NCI-H1092 (cell line): ENCODE measurements at places on chromosomes 2 and 18.

- no peak for DNase-seq
Observed at GRCh38 chr2:172134270-172134669, 31.6 kb upstream of the DLX2 start.

DNA sequence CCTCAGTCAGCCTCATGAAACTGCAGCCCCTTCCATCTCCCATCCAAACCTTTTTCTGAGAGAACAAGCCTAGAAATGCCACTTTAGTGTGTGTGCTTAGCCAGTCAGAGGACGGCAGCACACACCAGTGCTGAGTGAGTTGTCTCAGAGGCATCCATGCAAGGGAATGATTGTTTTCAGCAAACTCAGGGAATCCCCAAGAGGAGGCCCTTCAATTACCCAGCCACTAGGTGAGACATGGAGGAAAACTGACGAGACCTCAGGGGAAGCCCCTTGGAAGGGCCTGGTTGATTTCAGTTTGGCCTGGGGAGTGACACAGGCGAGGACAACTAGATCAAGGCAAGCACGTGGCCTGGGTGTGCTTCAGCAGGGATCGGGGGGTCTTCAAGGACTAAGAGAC lies 49.7 kb downstream of the APOB start:
- no peak for DNase-seq

DNA sequence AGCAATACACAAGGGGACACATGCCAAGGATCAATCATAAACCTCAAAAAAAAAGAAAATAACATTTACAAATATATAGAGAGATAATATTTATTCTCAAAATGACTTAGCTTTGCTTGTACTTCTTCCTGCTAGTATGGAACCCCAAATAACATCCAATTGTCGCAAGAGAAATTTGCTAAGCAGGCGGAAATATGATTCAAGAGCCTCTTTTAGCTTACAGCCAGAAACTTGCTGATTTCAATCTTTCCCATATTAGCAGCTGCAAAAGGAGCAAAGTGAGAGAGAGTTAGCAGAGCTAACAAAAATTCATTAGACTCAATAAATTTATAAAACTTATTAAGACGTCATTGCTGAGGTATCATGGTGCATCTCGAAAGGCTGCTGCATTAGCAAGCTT lies 294.9 kb downstream of the FSIP2 start:
- no peak for DNase-seq

- DNase-seq = no peak
Observed at GRCh38 chr2:147420517-147420916, 424.3 kb upstream of the ACVR2A start.

- no peak for DNase-seq
Observed at GRCh38 chr2:118611691-118612090, 235.8 kb downstream of the EN1 start.

DNA sequence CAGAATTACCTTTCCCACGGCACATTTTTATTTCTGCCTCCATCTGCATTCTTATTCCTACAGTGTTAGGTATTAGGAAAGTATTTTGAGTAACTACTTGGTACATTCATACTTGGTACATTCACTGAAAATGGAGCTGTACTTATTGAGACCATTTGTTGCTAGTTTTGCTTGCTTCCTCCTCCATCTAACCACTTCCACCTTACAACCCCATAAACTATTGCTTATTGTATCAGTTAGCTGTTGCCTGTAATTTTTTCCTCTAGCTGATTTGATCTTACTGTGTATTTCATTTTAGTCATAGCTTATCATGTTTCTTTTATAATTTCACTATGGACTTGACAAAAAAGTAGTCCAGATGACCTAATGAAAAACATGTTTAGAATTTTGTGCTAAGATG lies 50.7 kb downstream of the AFTPH start:
- DNase-seq = no peak

DNA sequence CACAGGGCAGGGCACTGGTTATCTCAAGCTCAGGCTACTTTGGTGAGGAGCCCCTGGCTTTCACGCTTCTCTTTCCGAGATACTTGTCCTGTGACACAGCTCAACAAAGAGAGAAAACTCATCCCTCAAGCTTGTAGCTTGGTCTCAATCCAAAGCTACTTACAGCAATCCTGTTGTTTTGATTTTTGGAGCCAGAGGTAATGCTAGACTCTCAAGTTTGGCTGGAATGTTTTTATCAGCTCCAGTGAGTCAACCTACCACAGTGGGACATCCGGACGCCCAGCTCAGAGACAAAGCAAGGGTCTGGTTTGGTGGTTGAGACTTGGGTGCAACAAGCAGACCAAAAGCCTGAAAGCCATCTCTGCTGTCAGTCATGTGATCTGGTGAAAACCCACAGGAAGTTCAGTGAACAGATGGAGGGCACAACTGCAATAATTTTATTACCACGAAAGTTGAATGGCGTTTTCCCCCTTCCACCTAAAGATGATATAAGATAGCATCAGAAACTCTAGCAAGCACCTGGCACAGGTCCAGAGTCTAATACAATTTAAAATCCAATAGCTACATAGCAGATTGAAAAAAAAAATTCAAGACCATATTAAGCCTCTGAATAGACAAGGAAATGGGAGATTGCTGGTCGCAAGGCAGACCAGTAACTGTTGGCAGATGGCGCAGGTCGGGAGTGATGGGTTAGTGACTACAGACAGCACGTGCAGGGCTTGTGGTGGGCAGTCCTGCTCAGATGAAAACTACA lies 102.3 kb upstream of the SMAD7 start:
- DNase-seq = no peak

GRCh38 chr18:2244641-2245040 lies 326.7 kb downstream of the METTL4 start:
- DNase-seq = no peak

DNA sequence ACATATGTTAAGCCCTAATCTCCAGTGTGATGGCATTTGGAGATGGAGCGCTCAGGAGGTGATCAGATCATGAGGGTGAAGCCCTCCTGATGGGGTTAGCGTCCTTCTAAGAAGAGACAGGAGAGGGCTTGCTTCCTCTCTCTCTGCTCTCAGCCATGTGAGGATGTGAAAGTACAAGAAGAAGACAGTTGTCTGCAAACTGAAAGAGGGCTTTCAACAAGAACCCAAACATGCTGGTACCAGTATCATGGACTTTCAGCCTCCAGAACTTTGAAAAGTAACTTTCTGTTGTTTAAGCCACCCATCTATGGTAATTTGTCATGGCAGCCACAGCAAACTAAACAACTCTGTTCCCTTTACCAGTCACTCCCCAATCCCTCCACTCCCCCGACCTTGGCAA lies 47.4 kb downstream of the CACNB4 start:
- no peak for DNase-seq

- DNase-seq = no peak
Observed at GRCh38 chr2:223414646-223415045, 187.5 kb downstream of the SCG2 start.

GRCh38 chr2:44618251-44619023 lies 256.7 kb downstream of the CAMKMT start:
- DNase-seq = no peak

GRCh38 chr18:61764381-61764780 lies 128.4 kb downstream of the RNF152 start:
- no peak for DNase-seq

DNA sequence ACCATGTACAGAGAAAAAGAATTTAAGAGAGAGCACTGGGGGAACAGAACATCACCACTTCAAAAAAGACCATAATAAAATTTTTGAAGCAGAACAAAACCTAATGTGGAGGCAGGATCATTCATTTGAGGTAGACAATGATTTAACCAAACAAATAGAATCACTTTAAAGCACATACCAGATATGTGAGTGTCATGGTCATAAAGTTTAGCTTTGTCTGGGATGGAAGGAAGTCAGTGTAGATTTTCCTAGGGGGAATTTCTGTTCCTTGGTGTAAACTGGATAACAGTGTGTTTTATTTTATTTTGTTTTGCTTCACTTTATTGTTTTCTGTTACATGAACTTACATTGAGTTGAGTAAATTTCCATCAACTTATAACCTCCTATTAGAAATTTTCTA lies 120.8 kb downstream of the CRIM1 start:
- no peak for DNase-seq

GRCh38 chr18:4453874-4454536 lies 1.1 kb downstream of the DLGAP1 start:
- no peak for DNase-seq

DNA sequence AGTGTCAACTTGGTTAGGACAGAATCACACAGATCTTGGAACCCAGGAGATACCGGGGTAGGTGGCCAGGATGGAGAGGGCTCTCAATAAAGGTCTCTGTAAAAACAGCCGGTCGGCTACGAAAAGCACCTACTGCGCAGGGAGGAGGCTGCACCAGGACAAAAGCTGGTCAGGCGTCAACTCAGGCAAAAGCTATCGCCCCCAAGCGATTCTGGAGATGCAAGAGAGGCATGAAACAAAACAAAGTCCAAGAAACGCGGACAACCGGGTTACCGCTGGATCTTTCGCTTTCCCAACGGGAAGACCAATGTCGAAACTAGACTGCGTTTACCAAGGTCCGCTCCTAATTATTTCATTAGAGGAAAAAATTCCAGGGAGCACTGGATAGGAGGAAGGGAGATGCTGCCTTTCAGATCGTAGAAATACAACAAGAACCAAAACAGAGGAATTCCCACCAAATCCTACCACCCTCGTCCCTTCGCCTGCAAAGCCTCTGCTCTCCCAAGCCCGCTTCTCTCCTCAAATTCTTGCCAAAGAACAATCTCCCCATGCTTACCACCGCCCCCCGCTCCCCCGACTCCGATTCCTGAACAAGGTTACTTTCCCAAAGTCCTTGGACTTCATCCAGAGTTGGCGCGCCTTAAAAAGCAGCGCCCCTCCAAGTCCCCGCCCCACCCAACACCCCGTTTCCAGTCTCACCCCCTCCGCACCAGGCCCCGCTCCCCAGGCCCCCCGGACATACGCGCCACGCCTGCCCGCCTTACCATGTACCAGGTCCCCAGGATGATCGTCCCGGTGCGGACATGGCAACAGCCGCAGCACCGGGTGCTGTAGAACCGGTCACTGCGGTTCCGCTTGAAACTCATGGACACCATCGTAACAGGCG lies 539 bp downstream of the LAPTM4A start:
- no peak for DNase-seq

GRCh38 chr18:54835944-54836343 lies 7.7 kb downstream of the RAB27B start:
- DNase-seq = no peak

- peak; percentile 19 for DNase-seq
Observed at GRCh38 chr18:34492652-34493051, 217.4 kb upstream of the DTNA start.

DNA sequence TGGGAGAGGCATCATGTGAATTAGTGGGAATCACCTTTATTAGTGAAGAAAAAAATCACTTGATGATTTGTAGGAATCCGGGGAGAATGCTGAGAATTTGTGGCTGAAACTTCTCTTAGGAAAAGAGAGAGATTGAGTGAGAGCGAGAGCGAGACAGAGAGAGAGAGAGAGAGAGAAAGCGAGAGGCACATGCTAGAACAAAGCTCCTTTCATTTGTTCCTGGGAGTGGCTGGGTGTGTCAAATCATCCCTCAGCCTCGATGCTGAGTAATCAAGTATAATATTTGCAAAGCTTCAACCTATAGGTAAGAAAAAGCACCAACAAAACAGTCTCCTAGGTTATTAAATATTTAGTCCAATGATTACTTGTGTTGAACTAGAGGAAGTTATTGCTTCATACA lies 4.4 kb upstream of the SERPINB5 start:
- DNase-seq = no peak

DNA sequence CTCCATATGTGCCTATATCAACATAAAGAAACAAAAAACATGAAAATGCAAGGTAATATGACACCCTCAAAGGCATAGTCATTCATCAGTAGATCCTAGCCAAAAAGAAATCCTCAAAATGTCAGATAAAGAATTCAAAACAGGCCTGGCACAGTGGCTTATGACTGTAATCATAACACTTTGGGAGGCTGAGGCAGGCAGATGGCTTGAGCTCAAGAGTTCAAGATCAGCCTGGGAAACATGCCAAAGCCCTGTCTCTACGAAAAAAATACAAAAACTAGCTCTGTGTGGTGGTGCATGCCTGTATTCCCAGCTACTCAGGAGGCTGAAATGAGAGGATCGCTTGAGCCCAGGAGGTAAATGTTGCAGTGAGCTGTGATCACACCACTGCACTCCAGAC lies 284.6 kb upstream of the KLHL29 start:
- no peak for DNase-seq

- DNase-seq = no peak
Observed at GRCh38 chr18:48477348-48477747, 61.5 kb upstream of the CTIF start.

DNA sequence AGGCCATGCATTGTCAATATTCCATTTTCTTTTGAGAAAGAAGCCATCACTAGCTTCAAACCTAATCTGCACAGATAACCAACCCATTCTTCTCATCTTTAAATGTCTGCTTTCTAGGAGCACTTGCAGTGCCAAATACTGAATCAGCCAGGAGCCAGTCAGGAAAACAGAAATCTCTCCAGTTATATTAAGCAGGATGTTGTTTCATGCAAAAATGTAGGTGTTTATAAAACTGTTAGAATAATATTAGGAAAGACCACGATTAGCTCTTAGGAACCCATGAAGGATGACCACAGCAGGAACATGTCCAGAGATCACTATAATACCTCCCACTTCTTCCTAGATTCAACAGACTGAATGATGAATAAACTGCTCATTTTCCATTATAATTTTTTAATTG lies 86.0 kb downstream of the TTC32 start:
- DNase-seq = no peak

DNA sequence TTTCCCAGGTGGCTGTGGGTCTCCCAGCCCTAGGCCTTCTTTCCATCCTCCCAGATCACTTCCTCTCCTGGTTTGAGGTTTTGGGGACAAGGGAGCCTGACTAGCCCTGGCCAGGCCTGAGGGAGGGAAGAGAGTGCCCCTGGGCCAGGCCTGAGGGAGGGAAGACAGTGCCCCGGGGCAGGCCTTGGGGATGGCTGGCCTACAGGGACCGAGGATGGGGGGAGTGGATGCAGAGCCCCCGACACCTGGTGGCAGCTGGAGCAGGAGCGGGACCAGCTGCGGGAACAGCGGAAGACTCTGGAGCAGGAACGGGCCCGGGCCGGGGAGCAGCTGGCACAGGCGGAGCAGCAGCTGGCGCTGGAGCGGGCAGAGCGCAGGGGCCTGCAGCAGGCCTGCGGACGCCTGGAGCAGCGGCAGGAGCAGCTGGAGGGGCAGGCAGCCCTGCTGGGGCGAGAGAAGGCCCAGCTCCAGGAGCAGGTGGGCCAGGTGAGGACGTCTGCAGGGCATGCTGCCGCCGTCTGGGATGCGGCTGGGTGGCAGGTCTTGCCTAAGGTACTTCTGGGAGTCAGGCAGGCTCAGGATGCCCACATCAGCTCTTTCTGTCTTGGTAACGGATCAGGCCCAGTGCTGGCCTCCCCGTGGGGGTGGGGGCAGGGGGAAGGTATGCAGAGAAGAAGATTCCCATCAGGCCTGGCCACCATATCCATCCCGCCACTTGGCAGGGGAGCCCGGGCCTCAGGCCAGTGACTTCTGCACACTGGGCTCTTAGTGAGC lies 29.2 kb downstream of the CROCC2 start:
- no peak for DNase-seq

GRCh38 chr2:227415538-227416424 lies 28.0 kb upstream of the SCYGR1 start:
- DNase-seq = no peak

- DNase-seq = no peak
Observed at GRCh38 chr2:36461039-36461681, 105.6 kb downstream of the CRIM1 start.

GRCh38 chr2:101501443-101501842 lies 26.5 kb upstream of the RFX8 start:
- DNase-seq = no peak
